ENCODE measurements at places on chromosomes 3 and 15. TPM values are rescaled to one million over a fixed set of nuclear protein-coding genes. Genes with fewer than 3 reads are reported as not detected.

Gene GCNT3
- not detected for total RNA-seq

Gene KBTBD13
- total RNA-seq: 9.4 TPM

Gene DPH6
- 17.6 TPM for total RNA-seq

Gene LIPH
- total RNA-seq: 0.43 TPM

Gene CYP8B1
- total RNA-seq: not detected

Gene MLF1
- 212 TPM for total RNA-seq

- no peak for DNase-seq
Measured at GRCh38 chr3:151106311-151106710, 20.8 kb downstream of the MED12L start.

- no peak for DNase-seq
Measured at GRCh38 chr15:87528873-87529272, 727.7 kb downstream of the NTRK3 start.

DNA sequence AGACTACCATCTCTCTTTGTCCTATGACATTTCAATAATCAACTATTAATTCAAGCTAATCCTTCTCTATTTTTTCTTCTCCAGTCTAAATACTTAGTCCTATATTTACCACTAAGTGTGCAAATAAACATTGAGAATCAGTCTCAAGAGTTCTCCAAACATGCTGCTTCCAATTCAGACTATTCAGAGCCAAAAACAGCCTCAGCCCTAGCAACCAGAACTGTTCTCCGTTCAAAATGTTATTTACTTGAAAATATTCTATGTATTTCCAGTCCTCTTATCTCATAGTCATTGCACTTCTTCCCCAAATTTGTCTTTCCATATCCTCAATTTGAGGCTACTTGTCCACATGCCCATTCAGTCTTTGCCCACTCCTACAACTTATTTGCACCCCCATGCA lies 805.5 kb downstream of the IGSF11 start:
- DNase-seq: no peak

DNA sequence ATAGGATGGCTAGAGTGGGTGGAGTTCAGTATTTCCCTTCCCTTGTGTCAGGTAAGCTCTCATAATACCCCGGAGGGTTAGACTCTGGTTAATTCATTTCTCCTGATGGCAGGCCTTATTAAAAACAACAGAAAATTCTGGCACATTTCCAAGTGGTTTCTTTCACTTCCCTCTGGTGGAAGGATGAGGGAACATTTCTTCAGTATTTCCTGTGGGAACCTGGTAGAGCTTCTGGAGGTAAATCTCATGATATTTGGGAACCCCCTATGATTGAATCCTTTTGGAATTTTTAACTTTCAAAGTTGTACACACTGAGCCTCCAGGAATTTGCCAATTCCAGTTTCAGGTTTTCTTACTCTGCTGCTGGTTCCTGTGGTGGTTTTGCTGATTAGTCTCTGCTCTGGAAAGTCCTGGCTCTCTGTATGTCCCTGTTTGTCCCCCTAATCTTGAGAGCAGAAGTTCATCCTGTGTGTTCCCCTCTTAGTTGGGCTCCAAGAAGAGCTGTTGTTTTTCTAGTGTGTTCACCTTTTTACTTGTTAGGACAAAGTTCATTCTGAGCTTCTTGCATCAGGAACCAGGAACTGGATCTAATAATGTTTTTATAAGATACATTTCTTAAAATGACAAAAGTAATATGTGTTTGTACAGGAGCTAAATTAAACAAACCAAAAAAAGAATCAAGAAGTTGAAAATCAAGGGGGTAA lies 12.1 kb downstream of the CHRNA7 start:
- DNase-seq: no peak

DNA sequence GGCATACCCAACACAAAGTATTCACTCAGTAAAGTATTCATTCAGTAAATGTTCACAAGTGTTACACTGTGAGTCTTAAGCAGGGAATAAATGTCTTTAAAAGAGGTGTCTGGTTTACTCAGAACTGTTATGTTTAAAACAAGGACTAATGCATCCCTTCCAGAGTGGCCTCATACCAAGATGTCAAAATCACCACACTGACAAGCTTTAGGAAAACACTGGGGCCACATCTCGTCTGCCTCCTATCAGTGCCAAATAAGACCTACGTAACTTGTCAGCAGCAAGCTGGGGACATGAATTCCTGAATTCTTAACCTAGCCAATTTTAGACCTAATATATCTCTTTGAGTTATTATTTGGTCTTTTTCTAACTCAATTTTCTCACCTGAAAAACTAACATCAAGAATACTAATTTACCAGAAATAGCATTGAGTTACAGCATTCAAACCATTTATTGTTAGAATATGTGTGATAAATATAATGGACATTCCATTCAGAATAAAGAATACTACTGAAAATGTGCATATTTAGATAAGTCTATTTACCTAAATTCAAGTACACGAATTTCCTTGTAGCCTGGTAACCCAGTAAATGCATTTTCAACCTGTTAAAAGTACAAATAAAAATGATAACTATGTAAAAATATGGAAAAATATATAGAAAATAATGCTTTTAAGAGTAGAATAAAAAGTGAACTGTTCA lies 51.3 kb downstream of the IMPG2 start:
- DNase-seq: no peak

DNA sequence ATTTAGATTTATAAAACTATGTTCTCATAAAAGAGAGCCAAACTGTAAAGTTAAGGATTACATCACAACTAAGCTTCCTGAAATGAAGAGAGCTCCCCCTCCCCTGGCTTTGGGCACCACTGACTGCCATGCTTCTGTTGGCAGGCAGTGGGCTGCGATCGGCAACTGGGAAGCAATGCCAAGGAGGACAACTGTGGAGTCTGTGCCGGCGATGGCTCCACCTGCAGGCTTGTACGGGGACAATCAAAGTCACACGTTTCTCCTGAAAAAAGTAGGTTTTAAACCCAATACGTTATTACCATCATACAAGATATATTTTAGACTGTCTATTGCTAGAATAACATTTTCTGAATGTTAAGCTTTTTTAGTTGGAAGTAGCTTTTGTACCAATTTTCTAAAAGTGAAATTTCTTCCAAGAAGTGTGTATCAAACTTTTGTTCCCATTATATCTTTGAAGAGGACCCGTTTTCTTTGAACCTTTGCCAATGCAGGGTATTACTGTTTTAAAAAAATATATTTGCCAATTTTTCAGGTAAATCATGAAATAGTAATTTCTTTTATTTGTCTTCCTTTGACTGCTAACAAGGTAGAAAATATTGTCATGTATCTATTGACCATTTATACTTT lies 184.1 kb downstream of the ADAMTSL3 start:
- peak; percentile 55 for DNase-seq

DNA sequence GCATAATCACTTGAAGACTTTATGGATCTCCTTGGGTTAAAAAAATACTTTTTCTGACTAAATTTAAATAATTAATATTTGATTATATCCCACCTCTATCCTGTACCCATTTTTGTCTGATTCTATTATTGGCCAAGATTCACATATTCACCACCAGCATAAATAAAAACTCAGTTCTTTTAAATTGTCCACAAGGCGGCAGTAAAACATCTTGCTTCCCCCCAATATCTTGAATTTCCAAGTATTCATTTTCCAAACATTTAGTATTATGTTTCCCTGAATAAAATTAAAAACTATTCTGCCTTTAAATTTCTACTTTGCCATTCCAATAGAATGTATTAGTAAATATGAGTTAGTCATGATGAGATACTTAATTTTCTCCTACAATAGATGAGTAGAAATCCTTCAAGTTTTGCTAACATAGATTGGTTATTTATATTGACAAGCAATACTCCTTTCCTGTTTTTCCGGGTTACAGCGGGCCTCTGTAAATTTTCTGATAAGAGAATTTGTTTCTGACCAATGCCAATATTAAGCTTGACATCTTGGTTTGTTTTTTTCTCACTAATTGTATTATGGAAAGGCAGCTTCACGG lies 218.7 kb upstream of the MDFIC2 start:
- no peak for DNase-seq

GRCh38 chr3:42070524-42070923 lies 20.6 kb upstream of the TRAK1 start:
- DNase-seq: no peak

DNA sequence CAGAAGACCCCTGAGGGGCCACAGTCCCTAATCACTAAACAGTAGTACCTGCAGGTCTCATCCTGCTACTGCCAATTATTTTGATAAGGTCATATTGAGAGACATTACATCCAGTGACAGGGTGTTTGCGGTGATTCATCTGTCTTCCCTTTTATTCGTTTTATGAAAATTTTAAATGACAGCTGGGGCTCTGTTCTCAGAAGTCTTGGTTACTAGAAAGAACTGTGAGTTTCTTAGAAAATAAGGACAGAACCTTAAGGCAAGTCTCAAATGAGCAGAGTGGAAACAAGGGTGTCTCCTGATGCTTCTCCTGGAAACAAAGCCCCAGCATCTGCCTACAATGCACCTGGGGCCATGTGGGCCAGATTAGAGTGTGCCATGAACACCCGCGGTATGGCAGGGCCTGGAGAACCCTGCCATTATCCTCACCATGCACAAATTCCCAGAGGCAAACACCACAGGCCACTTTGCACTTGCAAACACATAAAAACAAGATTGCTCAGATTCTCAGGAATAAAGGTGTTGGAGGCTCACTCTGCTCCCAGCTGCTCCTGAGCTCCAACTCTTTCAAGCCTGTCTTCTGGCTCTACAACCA lies 66.3 kb upstream of the IQSEC1 start:
- DNase-seq: peak; percentile 9

Data from Right ventricle myocardium superior (tissue), 1 donor.